ENCODE measurements at places on chromosomes 12 and 14. TPM values are rescaled to one million over a fixed set of nuclear protein-coding genes. Genes with fewer than 3 reads are reported as not detected.

DNA sequence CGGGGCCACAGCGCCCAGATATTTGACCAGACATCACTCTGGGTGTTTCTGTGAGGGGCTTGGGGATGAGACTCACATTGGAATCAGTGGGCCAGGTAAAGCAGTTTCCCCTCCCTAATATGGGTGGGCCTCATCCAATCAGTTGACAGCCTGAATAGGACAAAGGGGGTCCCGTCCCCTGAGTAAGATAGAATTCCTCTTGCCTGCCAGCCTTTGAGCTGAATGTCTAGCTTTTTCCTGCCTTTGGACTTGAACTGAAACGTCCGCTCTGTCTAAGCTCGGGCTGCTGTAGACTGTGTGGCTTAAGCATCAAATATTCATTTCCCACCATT lies 88.8 kb upstream of the DIO3 start:
- peaks cover 4% of the 10 kb centered on the region for H3K27me3 ChIP-seq
- no peak for DNase-seq
- H3K4me3 ChIP-seq: no peak overlapping the region
- no peaks in the 10 kb centered on the region for H3K36me3 ChIP-seq
- no peaks in the 10 kb centered on the region for H3K4me1 ChIP-seq

DNA sequence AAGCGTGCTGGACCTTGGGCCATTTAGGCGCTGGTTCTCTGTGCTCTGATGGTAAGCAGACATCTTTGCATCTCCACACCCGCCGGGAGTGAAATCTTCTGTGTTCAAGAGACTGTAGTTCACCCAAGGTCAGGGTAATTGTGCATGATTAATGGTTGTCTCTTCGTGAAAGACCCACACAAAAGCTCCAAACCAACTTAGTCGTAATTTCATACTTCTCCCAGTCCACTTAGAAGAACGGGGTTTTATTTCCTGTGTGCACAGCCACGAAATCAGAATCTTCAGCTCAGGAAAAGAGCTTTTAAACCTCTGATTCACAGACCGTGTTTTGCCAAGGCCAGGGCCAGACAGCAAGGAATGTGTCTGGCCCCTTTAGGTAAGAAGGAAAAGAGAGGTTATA lies 640.9 kb downstream of the MED13L start:
- no peak overlapping the region for H3K27ac ChIP-seq
- no peaks in the 10 kb centered on the region for H3K4me1 ChIP-seq
- no peaks in the 10 kb centered on the region for H3K36me3 ChIP-seq
- no peak for DNase-seq
- no peak overlapping the region for H3K4me3 ChIP-seq

GRCh38 chr12:12024911-12025682 lies 45.6 kb upstream of the BCL2L14 start:
- no peak overlapping the region for H3K27ac ChIP-seq
- no peaks in the 10 kb centered on the region for H3K4me1 ChIP-seq
- H3K36me3 ChIP-seq: no peaks in the 10 kb centered on the region
- H3K27me3 ChIP-seq: no peaks in the 10 kb centered on the region

GRCh38 chr14:90093942-90094595 lies 32.3 kb downstream of the KCNK13 start:
- no peak overlapping the region for H3K27ac ChIP-seq
- no peaks in the 10 kb centered on the region for H3K4me1 ChIP-seq
- H3K36me3 ChIP-seq: no peaks in the 10 kb centered on the region
- no peak for DNase-seq
- no peak overlapping the region for H3K4me3 ChIP-seq

IFNG-AS1 gene
- 0.21 TPM for total RNA-seq

CLEC9A gene
- not detected for total RNA-seq
